Lower lobe of right lung (tissue), 2 donors: ENCODE measurements at places on chromosomes 1 and 21. TPM values are rescaled to one million over a fixed set of nuclear protein-coding genes. Genes with fewer than 3 reads are reported as not detected.

GRCh38 chr1:67687649-67688048 is 2.6 kb downstream of the GADD45A start:
- no peak for DNase-seq

GRCh38 chr1:36843906-36844610 is 190.3 kb downstream of the GRIK3 start:
- DNase-seq = peak; percentile 36

Gene PLPPR4
- 1.7 TPM for total RNA-seq

Gene PROK1
- total RNA-seq = not detected

Gene S100A5
- not detected for total RNA-seq
